Activated CD4-positive, CD25-positive, alpha-beta regulatory T cell (primary cell): ENCODE measurements at places on chromosomes 6 and 20.

- DNase-seq, result no peak
These were observed 337.4 kb downstream of the GRIK2 start for GRCh38 chr6:101730954-101731353.

DNA sequence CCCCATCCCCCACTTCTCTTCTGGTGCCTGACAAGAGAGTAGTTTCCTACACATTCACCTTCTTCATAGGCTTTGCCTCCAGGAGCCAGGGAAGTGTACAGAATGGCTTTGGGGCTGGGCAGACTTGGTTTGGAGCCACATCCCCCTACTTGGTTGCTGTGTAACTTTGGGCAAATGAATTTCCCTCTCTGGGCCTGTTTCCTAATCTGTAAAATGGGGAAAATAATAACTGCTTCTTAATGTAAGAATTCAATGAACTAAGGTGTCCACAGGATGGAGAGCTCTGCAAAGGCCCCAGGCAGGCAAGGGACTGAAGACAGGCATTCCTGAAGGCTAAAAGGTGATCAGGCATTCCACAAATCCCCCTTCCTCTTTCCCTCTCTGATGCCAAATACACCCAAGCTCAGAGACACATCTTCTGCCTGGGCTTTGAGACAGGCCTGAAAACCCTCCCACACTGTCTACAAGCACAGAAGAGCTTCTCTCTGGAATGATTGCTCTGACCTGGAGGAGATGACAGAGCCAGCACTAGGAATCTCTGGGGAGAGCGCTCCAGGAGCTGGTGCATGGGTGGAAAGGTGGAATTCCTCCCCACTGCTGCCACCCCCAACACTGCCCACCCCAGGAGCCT lies 6.9 kb upstream of the C20orf203 start:
- no peak for DNase-seq

GRCh38 chr6:57183336-57183735 lies 11.2 kb downstream of the BAG2 start:
- no peak for DNase-seq

DNA sequence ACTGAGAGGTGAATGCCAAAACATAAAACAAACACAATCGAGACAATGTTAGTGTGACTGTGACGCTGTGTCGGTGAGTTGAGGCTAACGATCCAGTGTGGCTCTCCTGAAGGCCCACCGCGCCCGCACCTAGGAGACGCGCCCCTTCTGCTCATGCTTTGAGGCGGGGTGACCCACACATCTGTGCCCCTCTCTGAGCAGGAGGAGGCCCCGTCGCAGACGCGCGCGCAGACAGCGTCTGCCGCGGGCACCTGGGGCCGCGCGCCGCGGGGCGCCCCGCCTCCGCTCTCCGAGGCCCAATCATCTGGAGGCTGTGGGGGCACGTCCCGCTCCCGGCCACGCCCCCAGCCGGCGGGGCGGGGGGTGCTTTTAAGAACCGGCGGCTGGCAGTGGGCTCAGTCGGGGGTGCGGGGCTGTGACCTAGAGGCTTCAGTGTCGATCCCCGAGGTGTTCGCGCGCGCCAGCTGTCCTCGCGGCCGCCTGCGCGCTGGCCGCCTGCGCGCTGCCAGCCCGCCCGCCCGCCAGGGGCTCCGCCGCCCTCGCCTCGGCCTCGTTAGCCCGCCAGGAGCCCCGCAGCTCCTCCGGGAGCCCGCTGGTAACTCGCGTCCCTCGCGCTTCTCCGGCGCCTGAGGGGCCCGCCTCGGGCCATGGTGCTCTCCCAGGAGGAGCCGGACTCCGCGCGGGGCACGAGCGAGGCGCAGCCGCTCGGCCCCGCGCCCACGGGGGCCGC lies at the start of gene SLC16A10:
Gene SLC16A10 (plus strand): TSS at position 398 of the 730 bp plus-strand sequence. CDS start 250 bp downstream, at position 648.
- peak; percentile 82 for DNase-seq

GRCh38 chr20:5033566-5033965 lies 32.3 kb upstream of the SLC23A2 start:
- DNase-seq, result no peak

DNA sequence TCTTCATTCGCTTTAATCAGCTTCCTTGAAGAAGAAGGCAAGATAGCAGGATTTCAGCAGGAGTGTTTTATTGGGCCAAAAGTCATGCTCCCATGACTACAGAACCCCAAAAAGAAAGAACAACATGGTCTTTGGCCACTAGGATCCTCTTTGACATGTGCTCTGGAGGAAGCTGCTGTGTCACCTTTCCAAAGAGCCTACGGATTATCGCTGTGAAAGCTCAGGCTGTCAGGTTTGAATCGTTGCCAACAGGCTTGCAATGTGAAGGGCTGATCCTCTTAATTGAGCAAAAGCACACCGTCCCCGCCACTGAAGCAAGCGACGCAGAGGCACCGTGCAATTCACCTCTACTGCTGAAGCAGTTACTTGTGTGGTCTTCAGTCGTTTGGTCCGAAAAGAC lies 29.0 kb downstream of the MYLIP start:
- no peak for DNase-seq

DNA sequence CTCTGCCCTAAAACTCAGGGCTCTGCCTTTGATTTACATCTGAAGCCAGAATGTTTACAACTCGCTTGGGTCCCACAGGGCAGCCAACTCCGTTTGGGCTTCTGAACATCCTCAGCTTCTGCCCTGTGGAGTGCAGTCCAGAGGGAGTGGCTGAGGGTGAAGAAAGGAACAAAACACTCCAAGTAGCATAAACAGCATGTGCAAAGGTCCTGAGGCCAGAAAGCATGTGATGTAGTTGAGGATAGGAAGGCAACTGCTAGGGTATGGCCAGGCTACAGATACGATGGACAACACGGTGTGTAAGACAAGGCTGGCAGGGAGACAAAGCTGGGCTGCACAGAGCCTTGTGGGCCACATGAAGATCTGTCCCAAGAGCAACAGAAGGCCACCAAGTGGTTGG lies 12.5 kb downstream of the JAG1 start:
- no peak for DNase-seq

GRCh38 chr20:47224300-47224791 lies 132.2 kb downstream of the ZMYND8 start:
- no peak for DNase-seq

GRCh38 chr6:42618105-42618504 lies 54.3 kb downstream of the UBR2 start:
- no peak for DNase-seq

- no peak for DNase-seq
These were observed 125.4 kb downstream of the OPRM1 start for GRCh38 chr6:154164397-154164796.

DNA sequence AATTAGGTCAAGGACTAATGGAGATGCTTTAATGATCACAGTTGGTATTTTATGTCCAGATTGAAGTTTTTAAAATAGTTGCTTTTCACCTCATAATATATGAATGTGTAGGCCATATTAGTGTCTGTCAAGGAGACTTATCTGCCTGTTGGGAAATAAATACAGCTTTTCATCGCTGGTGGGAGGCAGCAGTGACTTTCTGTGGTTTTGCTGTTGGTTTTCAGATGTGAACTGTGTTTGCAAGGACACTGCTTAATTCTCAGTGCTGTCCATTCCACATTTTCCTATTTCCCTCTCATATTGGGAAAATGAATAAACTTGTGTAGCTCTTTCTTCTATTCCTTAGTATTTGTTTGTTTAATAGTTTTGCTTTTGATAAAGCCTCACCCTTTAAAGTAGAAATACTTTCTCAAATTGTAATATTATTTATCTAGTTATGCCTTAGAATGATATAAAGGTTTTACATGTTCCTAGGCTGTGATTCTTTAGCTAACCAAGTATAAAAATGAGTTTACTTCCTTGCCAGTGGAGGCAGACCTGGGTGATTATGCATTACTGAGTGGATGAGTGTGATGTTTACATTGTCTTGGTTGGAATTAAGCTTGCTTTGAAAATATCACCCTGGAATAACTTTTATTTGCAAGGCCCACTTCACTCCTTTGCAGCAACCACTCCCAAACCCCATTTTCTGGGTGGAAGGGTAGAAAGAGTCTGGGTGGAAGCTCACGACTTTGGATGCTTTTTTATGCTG lies 3.3 kb downstream of the PLCB4 start:
- DNase-seq, result no peak

- no peak for DNase-seq
These were observed 62.0 kb downstream of the DLGAP4 start for GRCh38 chr20:36367907-36368799.

- DNase-seq, result no peak
These were observed 5.1 kb downstream of the IGF2R start for GRCh38 chr6:159973951-159974350.

GRCh38 chr20:54088430-54088829 lies 18.0 kb upstream of the BCAS1 start:
- DNase-seq, result no peak

- DNase-seq, result no peak
These were observed 217.1 kb downstream of the ALDH8A1 start for GRCh38 chr6:134732763-134733162.

DNA sequence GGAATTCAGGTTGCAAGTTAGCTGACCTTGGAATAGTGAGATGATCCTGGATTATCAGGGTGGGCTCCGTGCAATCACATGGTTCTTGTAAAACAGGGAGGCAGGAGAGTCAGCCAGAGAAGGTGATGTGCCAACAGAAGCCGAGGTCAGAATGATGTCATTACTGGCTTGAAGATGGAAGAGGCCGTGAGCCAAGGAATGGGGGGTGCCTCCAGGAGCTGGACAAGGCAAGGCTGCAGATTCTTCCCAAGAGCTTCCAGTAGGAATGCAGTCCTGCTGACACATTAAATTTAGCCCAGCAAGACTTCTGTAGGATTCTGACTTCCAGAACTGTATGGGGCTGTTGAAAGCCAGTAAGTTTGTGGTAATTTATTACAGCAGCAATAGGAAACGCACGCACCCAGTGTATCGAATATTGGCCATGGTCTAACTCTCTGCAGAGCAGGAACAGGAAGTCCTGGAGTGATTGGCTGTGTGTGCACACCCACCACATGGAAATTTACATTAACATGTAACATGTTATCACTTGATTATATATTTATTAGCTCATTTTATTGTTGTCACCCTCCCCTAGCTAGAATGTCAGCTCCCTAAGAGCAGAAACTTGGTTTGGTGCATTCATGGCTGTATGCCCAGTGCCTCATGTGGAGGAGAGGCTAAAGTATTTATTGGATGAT lies 19.1 kb downstream of the SLC24A3 start:
- DNase-seq, result no peak

DNA sequence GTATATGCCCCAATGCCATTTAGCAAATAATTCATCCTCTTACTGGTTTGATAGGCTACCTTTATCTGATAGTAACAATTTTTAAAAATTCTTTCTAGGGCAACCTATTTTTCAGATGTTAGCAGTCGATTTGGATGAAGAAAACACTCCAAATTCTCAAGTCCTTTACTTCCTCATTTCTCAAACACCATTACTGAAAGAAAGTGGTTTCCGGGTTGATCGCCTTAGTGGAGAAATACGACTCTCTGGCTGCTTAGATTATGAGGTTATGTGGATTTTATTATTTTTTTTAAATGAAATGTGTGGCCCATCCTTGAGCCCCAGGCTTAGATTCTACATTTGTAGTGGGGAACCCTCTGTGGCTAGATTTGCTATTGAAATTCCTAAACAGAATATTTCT lies 26.3 kb downstream of the CDH26 start:
- DNase-seq, result no peak

GRCh38 chr20:16072220-16072619 lies 501.0 kb downstream of the KIF16B start:
- DNase-seq, result no peak

DNA sequence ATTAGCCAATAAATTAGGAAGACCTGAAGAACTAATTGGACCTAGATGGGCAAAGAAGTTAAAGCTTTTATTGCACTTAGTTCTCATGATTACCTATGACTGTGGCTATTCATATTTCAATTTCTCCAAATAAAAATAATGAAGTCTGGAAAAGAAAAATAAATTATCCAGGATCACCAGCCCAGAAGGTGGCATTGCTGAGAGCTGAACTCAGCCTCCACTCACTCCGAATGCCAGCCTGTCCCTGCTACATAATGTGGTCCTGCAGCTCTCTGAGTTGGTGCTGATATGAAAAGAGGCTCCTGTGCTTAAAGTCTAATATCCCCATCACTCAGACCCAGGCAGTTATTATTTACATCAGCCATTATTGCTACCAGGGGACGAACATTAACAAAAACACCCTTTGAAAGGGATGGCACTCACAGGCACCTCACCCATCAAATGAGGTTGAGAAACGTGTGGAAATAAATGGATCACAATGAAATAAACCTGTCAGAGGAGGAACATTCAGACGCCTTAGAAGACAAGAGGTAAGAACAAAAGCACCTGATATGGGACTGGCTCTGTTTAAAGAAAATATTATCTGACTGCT lies 649.7 kb upstream of the CHD6 start:
- DNase-seq, result no peak

DNA sequence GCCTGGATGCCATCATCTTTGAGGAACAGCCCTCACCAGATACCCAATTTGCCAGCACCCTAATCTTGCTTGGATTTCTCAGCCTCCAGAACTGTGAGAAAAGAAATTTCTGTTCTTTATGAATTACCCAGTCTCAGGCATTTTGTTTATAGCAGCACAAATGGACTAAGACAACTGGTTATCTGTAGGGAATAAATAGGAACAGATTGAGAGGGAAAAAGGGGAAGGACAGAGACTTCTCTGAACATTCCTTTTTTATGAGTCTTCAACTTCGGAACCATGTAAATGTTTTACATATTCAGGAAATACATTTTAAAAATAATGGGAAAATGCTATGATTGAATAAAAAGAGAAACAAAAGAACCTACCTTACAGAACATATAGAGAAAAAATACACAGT lies 20.9 kb downstream of the KCTD20 start:
- DNase-seq, result no peak

- DNase-seq, result no peak
These were observed 1.0 kb upstream of the E2F3 start for GRCh38 chr6:20400456-20401204.

DNA sequence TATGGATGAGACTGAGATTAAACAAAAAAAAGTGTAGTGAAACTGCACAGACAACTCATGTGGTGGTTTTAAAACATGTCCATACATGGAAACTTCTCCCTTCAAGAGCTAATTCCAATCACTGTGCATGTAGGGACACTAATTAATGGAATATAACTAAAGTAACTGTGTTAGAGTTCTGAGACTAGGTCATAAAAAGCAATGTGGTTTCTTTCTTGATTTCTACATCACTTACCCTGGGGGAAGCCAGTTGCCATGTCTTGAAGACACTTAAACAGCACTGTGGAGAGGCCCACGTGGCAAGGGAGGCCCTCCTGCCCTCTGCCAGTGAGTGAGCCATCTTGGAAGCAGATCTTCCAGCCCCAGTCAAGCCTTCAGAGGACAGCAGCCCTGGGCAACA lies 118.2 kb upstream of the DST start:
- no peak for DNase-seq

DNA sequence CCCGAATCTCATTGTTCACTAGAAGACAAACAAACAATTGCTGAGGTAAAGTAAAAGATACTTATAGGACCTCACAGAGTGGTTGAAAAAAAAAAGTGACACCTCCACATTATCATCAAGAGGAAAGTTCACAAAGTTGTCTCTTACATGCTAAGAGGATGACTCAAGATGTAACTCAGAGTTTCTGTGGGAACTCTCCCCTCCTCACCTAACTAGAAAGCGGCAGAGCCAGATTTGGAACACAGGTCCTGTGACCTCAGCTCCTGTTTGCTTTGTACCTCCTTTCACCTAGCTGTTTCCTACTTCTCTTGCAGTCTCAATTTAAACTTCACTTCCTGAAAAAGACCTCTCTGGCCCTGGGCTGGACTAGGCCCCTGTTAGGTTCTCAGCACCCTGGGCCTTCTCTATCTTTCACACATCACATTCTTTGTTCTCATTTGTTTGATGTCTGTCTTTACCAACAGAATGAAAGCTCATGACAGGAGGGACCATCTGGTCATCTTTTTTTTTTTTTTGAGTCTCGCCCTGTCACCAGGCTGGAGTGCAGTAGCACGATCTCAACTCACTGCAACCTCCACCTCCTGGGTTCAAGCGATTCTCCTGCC lies 60.8 kb downstream of the CD24 start:
- DNase-seq, result no peak
